GM19239 (cell line): ENCODE measurements at places on chromosomes 6 and 20.

- no peak for DNase-seq
Observed at GRCh38 chr6:66605011-66605410, 898.0 kb upstream of the EYS start.

GRCh38 chr6:156778454-156779205 is 1.5 kb downstream of the ARID1B start:
- peak; percentile 26 for DNase-seq

DNA sequence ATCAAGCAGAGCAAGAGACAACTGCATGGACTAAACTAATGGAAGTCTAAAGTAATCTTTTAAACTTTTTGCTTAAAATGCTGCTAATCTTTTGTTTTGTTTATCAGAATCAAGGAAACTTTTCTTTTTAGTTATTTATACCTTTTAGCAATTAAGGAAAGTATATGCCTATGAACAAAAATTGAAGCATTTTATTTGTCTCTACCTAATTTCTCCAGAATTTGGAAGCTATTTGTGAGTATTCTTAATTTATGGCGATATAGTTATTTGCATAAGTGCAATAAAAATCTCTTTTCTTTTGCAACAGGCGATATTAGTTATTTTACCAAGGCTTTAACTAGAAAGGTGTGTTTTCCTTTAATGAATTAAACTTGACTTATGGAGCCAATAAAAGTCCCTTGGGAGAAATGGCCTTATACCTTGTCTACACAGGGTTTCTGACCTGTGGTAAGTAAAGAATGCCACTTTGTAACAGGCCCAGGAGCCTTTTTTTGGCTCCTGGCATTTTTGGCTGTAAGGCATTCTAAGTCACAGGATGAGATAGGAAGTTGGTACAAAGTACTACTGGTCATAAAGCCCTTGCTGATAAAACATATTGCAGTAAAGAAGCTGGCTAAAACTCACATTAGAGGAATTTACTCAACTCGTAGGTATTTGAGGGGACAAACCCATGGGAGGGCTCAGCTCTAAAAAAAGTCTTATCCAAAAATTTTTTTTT is 37.2 kb downstream of the TMEM14A start:
- no peak for DNase-seq

DNA sequence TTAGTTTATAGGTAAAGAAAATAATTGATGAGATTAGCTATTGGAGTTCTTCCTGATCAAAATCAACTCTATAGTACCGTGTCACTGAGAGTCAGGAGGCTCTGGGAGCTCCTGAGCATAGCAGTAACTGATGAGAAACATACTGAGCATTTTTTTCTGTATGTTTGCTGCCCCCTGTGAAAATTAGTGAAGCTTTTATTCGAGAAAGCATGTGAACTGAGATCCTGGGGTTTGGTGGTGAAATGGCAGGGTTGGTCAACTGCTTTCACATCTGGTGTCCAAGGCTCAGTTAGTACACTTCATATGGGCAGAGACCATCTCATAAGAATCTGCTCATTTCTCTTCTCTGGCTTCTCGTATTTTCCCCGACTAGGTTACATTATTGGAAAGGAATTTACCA is 4.1 kb upstream of the ABT1 start:
- DNase-seq, result no peak

DNA sequence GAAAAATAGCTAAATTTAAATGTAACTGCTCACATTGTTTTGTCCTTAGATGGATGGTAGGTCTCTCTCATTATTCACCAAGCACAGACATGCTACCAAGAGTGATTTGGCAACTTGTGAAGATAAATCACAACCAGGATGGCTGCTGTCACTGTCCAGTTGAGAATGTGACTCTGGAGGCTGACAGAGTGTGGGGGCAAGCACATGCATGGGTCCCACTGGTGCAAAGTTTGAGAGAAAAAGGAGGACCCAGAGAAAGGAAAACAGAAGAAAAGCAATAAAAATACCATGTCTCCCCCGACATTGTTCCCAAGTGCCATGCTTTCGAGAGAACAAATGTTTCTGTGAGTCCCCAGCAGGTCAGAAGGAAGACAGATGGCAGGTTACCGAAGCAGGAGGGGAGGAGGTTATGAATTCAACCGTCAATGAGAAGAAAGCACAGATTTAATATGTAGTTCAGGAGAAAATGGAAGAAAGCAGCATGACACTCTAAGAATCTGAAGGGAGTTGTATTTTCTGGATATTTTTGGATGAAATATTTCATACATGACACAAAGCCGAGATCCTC is 73.0 kb upstream of the TSHZ2 start:
- no peak for DNase-seq

DNA sequence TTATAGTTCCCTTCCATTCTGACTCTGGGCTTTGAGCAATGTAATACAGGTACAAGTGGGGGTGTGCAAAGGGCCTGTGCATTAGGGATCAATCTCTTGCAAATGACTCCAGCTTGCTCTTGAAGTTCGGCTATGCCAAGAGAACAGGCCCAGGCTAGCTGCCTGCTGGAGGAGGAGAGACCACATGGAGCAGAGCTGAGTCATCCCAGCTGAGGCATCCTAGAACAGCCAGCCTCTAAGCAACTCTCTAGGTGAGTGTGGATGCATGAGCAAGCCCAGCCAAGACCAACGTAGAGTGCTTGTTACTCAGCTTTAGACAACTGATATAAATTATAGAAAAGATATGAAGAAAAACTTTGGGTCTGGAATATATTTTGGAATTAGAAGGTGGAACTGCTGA is 47.6 kb upstream of the RBM24 start:
- no peak for DNase-seq

DNA sequence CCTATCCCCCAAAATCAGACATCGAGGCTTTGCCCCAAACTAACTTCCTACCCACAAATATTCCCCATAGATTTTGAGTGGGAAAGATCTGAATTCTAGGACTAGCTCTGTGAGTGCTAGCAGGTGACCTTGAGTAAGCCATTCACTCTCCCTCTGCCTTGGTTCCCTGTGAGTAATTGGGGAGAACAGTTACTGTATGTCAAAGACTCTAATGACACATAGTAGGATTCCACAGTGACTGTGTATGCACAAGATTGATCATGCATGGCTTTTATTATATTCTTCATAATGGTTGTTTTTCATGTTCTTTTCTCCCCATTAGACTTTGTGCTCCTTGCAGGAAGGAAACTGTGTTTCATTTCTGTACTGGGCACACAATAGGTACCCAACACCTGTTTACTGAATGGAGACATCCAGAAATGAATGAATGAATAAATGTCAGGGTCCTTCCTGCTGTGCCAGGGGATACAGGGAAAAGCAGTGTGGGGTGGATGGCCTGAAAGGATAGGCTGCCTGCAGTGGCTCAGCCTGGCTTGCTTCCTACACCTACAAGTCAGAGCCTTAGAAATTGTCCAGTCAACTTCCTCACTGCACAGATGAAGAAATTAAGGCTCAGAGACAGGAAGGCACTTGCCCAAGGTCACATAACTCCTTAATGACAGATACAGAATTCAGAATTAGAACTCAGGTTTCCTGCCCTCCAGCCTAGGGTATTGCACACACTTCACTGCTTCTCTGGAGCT is 901 bp upstream of the TMEM151B start:
- DNase-seq, result no peak

GRCh38 chr6:6686748-6687601 is 98.5 kb downstream of the LY86 start:
- DNase-seq, result no peak

DNA sequence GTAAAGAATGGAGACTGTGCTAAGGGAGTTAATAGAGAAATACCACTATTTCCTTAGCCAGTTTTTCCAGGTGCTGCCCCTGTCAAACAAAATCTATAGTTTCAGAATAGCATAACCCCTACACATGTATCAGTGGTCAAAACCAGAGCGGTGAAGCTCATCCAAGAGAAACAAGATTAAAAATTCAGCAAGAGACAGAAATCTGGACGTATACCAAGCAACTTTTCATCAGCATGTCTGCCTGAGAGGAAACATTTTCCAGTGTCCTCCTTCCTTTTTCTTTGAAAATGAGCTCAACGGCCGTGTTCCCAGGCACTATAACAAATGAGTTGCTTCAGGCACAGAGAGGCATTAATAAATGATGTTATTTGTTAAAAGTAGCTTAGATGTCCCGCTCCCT is 416.5 kb downstream of the BCKDHB start:
- DNase-seq, result no peak

GRCh38 chr6:74491844-74492374 is 713.9 kb downstream of the COL12A1 start:
- no peak for DNase-seq

GRCh38 chr20:4147319-4147718 is 132.0 kb upstream of the RNF24 start:
- no peak for DNase-seq

DNA sequence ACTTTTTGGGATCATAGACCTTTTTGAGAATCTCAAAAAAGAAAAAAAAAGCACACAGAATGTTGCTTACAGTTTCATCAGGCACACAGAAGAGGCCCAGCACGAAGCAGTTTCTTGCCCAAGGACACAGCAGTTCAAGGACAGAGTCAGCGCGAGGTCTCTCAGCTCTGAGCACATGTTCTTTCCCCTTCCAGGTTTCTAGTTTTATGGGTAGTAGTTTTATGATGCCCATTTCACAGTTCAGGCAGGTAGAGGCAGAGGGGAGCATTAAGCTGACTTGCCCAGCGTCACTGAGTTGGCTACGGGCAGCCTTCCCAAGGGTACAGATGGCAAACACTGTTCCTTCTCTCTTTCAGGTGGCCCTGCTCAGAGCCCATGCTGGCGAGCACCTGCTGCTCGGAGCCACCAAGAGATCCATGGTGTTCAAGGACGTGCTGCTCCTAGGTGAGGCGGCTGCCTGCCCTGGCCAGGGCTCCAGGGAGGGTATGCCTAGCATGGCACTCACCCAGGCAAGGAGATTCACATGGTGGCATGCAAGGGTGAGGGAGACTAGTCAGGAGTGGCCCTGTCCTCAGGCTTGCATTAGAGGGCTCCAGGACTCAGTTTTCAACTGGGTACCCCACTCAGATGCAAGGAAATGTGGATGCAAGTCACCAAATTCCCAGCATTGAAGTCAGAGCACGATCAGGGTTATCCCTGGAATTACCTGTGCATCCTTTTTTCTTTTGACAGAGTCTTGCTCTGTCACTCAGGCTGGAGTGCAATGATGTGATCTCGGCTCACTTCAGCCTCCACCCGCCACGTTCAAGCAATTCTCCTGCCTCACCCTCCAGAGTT is 57.4 kb upstream of the TTPAL start:
- no peak for DNase-seq

- no peak for DNase-seq
Observed at GRCh38 chr6:123604067-123604466, 32.7 kb downstream of the TRDN start.

DNA sequence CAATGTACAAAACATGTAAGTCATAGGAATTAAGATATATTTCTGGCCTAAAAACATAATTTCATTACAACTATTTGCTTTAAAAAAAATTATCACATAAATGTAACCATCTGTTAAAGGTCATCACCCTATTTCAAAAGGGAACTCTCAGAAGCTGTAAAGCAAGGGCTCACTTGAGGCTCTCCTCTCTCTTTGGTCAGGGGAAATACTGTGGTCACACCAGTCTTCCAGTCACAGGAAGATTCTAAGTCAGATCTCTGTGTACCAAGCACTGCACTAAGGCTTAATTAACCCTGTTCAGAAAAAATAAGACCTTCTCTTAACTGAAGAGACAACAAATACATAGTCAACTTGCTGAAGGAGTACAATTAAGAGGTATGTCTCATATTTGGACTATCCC is 75.6 kb downstream of the MMS22L start:
- DNase-seq, result no peak

GRCh38 chr20:21322921-21323331 is 19.8 kb downstream of the XRN2 start:
- no peak for DNase-seq

DNA sequence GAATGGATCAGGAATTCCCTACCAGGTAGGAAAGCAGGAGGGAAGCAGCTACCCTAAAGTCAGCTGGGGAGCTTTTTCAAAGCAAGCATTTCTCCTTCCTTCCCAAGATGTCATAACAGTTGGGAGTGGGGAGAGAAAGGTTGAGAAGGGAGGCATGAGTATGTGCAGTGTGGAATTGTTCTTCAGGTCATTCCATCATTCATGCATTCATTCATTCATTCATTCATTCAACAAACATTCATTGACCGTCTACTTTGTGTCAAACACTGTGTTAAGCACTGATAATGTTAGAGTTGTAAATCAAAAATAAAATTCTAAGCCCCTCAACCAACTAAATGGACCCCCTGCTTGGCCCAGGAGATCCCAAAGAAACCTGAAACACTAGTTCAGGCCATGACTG is 49.2 kb upstream of the FAM184A start:
- DNase-seq, result no peak

- DNase-seq, result no peak
Observed at GRCh38 chr6:77893391-77893790, 240.6 kb downstream of the MEI4 start.

GRCh38 chr6:5152460-5152859 is 67.3 kb downstream of the PPP1R3G start:
- DNase-seq, result no peak

- no peak for DNase-seq
Observed at GRCh38 chr20:23229989-23230388, 120.6 kb upstream of the NXT1 start.

- DNase-seq, result no peak
Observed at GRCh38 chr20:5221061-5221430, 94.2 kb downstream of the CDS2 start.

DNA sequence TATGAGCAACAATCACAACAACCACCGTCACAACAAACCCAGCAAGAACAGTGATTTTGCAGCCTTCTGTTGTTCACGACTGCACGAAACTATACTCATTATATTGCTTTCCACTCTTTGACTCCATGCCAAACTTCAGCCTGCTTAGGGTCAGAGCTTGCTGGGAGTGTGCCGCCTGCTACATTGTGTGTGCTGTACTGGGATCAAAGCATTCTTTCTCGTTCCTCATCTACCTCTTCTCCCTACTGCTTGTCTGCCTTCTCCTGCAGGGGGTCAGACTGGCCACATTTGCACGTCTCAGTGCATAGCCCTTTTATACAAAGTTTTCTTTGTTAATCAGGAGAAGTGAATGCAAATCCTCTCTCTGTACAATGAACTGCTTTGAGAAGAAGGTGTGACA is 401.6 kb upstream of the CITED2 start:
- DNase-seq, result no peak

DNA sequence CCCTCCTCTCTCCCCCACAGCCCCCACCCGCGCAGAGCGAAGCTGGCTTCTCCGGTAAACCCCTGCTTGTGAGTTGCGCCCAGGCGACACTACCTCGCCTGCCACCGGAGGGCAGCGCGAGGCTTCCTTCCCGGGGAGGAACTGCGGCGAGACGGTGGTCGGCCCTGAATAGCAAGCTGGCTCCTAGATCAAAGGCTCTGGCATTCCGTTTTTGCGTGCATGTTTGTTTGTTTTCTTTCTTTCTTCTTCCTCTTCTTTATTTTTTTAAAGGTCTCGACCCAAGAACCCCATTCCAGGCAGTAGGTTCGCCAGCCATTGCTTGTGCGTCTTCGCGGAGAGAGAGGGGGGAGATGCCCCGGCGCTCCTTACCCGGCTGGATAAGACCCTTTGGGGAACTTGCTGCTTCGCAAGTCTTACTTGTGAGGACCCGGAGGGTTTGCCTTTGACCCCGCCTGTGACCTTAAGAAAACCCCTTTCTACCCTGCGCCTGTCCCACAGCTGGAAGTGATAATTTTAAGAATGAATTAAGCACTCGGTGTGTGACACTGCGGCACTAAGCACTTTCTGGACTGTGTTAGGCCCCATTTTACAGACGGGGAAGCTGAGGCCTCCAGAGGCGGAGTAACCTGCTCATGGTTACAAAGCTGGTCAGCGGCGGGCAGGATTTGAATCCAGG is 92.7 kb upstream of the SIRPA start:
- peak; percentile 58 for DNase-seq

GRCh38 chr6:106134906-106135634 is 48.9 kb downstream of the PRDM1 start:
- DNase-seq, result no peak

- DNase-seq, result no peak
Observed at GRCh38 chr20:61918548-61918947, 147.1 kb downstream of the TAF4 start.
